ENCODE measurements at places on chromosomes 5 and 9. TPM values are rescaled to one million over a fixed set of nuclear protein-coding genes. Genes with fewer than 3 reads are reported as not detected.

The TYRP1 gene
- total RNA-seq = 0.84 TPM

GRCh38 chr9:2208991-2209390 is 193.8 kb downstream of the SMARCA2 start:
- H3K4me3 ChIP-seq = no peak overlapping the region
- H3K36me3 ChIP-seq = no peaks in the 10 kb centered on the region
- no peaks in the 10 kb centered on the region for H3K27me3 ChIP-seq
- DNase-seq = no peak
- H3K27ac ChIP-seq = no peak overlapping the region

GRCh38 chr5:179759581-179760551 is 27.2 kb downstream of the MAML1 start:
- DNase-seq = peak; percentile 60
- no peaks in the 10 kb centered on the region for H3K36me3 ChIP-seq
- H3K4me3 ChIP-seq = no peak overlapping the region
- peak overlapping the region; percentile 60 for H3K27ac ChIP-seq
- H3K27me3 ChIP-seq = no peaks in the 10 kb centered on the region

GRCh38 chr9:124390794-124391658 is 24.2 kb downstream of the PSMB7 start:
- no peak overlapping the region for H3K4me3 ChIP-seq
- no peaks in the 10 kb centered on the region for H3K36me3 ChIP-seq
- H3K27me3 ChIP-seq = no peaks in the 10 kb centered on the region
- DNase-seq = no peak

DNA sequence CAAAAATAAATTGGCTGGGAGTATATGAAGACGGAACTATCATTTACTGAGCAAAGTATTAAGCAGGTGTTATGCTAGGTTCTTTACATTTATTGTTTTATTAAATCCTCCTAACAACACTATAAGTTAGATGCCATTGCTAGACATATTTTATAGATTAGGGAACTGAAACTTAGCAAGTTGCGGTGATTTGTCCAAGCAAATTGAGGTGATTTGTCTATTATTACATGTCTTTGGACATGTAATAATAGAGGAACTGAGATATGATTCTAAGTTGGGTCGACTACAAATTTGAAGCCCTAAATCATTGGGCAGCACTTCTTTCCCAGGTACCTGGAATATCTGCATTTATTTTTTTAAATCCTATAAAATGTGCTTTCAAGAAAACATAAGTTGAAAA is 429.9 kb downstream of the GABRG2 start:
- DNase-seq = no peak
- no peak overlapping the region for H3K4me3 ChIP-seq
- H3K27me3 ChIP-seq = no peaks in the 10 kb centered on the region

GRCh38 chr5:72107901-72108201 is 576 bp downstream of the MAP1B start:
- H3K36me3 ChIP-seq = no peaks in the 10 kb centered on the region
- H3K27me3 ChIP-seq = peaks cover 5% of the 10 kb centered on the region
- H3K27ac ChIP-seq = peak overlapping the region; percentile 62

GRCh38 chr9:93354451-93354850 is 97.0 kb upstream of the FAM120A start:
- H3K36me3 ChIP-seq = no peaks in the 10 kb centered on the region
- no peak for DNase-seq
- peak overlapping the region; percentile 73 for H3K27ac ChIP-seq
- H3K4me1 ChIP-seq = no peaks in the 10 kb centered on the region

DNA sequence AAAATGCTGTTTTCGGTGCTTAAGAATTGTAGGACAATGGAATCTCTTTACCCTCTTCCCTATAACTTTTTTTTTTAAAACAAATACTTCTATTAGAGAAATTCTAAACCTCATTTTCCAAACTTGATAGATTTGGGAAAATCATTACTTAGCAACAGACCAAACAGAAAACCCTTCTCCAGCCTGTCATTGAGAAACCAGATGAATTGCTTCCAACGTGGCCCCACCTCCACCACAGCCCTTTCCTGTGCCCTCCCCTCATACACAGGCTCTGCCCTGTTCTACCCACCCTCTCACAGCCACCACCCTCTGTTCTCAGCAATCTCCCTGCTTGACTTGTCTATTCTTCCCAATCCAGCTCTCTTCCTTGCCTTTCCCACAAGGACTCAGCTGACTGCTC is 221.2 kb downstream of the DMRT2 start:
- no peaks in the 10 kb centered on the region for H3K36me3 ChIP-seq
- H3K4me3 ChIP-seq = no peak overlapping the region
- no peak overlapping the region for H3K27ac ChIP-seq
- H3K4me1 ChIP-seq = no peaks in the 10 kb centered on the region

DNA sequence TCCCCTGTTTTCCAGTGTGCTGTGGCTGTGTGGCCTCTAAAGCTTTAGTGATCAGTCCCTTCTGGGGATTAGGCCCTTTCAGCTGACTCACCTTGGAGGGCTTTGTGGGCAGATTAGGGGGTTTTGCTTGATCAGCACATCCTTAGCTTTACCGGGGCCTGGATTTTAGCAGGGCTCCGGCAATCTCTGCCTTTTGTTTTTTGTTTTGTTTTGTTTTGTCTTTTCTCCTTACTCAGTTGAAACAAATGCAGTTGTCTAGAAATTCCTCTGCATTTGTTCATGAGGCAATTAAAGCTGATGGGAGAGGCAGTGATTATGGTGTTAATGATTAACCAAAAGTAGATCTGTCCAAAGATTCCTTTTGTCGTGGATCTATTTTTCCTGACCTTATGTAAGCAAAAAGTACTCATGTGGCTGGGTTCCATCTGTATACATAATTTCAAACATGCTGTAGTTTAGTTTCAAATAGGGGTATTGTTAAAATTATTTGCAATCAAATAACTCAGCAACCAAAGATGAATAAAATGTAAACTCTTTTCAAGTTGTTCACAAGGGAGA is 5.2 kb upstream of the TDRD7 start:
- no peaks in the 10 kb centered on the region for H3K36me3 ChIP-seq
- H3K4me3 ChIP-seq = no peak overlapping the region
- H3K27me3 ChIP-seq = no peaks in the 10 kb centered on the region
- no peaks in the 10 kb centered on the region for H3K4me1 ChIP-seq
- H3K27ac ChIP-seq = no peak overlapping the region

- no peak for DNase-seq
- H3K27ac ChIP-seq = no peak overlapping the region
- H3K4me1 ChIP-seq = no peaks in the 10 kb centered on the region
- H3K27me3 ChIP-seq = no peaks in the 10 kb centered on the region
- H3K36me3 ChIP-seq = no peaks in the 10 kb centered on the region
Measured at GRCh38 chr5:141799507-141800167, 78.6 kb downstream of the PCDH1 start.
